ENCODE measurements at places on chromosomes 12 and 14.

DNA sequence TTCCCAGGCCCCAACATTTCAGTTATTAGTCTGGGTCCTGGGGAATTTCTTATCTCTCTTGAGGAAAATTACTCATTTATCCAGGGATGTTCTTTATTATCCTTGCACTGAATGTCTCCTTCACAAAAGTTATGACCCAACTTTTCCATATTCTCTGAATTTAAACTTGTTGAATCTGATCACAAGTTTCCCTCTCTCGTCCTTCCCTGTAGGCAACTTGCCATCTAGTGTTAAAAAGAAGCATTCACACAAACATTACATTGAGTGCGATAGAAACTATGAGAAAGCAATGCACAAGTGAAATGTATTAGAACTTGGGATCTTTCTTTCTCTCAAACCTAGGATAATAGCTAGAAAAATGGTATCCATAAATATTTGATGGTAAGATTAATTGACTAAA is 608.4 kb downstream of the FSCB start:
- DNase-seq: no peak

DNA sequence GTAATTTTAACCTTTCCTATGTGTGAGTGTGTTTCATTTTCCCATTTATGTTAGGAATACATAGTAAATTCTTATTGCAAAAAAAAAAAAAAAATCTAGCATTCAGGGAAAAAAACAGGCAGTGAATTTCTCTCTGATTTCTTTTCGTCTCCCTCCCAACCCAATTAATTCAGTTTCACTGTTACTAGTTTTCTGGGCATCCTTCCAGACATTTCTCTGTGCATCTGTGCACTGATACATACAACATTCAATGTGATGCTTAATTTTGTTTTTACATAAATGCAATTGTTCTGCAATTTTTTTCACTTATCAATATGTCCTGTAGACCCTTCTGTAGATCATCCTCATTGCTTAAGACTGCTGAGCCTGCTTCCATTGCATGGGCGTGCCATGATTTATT is 694.3 kb upstream of the TBX3 start:
- no peak for DNase-seq

DNA sequence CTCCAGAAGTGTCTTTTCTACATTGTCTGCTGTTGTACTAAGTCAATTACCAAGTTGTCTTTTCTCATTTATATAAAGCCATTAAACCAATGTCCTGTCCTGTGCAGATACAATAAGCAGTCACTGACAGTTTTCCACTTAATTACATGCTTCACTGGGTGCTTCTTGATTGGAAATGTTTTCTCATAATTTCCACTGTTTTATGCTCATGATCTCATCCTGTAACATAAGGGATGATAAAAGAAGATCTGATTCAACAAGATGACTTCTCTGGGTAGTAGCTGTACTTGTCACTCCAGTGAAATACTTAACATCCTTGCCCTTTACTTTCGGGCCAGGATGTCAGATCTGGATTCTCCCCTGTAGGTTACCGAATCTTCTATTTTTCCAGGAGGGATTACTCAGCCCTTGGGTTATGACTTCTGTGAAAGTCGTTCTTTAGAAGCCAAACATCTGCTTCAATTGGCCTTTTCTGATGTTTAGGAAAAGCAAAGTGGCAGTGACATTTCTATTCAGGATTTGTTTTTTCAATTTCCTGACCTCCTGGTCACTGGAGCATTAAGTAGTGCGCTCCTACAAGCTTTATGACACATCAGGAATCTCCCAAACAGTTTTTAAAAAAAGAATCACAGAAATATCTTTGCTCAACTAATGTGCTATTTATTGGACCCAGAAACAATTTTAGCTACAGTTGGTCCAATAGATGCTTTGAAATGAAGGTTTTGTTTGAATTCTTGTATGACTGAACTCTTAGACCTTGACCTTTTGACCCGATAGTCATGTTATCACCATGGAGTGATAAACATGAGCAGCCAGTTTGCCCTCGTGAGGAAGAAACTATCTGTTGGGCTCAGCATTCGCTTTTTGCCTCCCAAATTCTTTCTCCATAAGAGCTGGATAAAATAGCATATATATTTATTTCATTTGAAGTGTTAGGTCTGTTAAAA is 234.5 kb upstream of the SSTR1 start:
- DNase-seq: no peak

DNA sequence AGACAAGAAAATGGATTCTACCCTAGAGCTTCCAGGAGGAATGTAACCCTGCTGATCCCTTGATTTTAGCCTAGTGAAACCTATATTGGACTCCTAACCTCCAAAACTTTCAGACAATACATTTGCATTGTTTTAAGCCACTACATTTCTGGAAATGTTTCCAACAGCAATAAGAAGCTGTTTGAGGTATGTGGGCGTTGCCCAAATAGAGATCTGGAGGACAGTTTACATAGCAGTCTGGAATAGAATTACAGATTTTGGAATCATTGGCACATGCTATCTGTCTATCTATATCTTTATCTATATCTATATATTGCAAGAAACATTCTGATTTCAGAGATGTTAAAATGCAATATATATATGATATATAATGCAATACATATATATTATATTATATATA is 42.4 kb upstream of the EGLN3 start:
- DNase-seq: no peak

GRCh38 chr12:125081427-125081826 is 16.2 kb downstream of the AACS start:
- no peak for DNase-seq
